Hypothalamus (tissue), 51 donors: ENCODE measurements at places on chromosomes 2 and 18.

- no peak for DNase-seq
Observed at GRCh38 chr2:85583667-85584353, 421 bp upstream of the VAMP5 start.

DNA sequence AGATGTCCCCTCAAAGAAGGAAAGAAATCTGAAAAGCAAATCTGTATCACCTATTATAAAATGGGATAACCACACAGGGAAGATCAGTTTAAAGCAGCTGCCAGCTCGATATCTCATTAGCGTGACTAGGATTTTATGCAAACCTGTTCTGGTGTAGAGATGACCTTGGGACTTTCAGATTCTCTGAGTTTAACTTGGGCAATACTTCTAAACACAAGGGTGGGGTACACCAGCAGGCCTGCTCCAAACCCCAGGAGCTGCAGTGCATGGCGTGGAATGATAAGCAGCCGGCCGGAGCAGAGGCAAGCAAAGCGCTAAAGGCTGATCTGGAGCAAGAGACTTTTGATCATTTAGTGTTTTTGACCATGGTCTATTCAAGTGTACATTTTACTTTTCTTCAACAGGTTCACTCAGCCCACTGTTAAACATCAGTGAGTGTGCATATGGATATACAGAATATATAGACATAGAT is 4.7 kb downstream of the SERTAD2 start:
- no peak for DNase-seq

DNA sequence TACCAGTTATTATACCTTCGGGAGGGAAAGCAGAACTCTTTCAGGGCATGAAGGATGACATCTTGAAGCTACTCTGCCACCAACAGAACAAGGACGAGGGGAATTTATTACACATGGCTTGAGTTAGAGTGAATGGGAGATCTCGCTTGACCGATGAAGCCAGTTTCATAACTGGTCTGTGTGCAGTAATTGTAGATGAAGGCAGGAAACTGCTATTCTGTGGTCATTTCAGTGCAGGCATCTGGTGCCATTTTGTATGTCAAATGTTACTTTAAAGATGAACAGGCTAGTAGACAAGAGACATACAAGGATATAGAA is 20.5 kb downstream of the GREB1 start:
- no peak for DNase-seq

DNA sequence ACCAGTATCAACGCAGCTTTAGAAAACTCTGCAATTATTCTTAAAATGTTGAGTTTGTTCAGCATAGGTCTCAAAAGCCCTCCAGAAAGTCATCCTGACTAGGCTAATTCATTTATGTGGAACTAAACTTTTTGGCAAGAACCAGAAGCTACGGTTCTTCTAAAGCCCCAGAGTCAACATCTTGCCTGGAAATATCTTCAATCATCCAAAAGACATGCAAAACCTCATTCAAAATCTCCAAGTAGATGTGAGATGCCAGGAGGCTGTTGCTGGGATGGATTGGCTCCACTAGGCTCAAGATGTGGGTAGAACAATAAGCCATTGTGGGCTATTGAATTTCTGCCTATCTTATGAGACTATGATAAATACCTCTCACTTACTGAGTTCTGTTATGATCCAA is 2.1 kb upstream of the SCG2 start:
- no peak for DNase-seq

GRCh38 chr2:72983500-72984161 is 66.3 kb downstream of the EMX1 start:
- no peak for DNase-seq

GRCh38 chr2:45923701-45924100 is 272.2 kb downstream of the PRKCE start:
- DNase-seq = no peak

DNA sequence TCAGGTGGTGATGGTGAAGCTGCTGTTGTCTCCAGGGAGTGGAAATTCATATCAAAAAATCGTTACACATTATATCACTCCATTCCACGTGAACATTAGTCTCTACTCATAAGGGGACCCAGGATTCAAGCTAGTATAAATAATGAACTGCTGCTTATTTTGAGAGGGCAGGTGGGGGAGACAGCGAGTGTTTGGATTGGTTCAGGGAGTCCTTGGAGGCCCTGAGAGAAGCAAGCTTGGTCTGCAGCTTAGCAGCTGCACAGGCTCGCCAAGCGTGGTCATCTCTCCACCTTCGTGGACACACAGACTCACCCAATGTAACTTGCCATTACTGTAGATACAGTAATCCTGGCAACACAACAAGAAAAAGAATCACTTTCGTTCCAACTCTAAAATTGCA is 177.6 kb downstream of the ZNF521 start:
- no peak for DNase-seq

- no peak for DNase-seq
Observed at GRCh38 chr2:26472821-26473655, 4.9 kb downstream of the OTOF start.

- no peak for DNase-seq
Observed at GRCh38 chr2:134927195-134927594, 8.6 kb downstream of the CCNT2 start.

DNA sequence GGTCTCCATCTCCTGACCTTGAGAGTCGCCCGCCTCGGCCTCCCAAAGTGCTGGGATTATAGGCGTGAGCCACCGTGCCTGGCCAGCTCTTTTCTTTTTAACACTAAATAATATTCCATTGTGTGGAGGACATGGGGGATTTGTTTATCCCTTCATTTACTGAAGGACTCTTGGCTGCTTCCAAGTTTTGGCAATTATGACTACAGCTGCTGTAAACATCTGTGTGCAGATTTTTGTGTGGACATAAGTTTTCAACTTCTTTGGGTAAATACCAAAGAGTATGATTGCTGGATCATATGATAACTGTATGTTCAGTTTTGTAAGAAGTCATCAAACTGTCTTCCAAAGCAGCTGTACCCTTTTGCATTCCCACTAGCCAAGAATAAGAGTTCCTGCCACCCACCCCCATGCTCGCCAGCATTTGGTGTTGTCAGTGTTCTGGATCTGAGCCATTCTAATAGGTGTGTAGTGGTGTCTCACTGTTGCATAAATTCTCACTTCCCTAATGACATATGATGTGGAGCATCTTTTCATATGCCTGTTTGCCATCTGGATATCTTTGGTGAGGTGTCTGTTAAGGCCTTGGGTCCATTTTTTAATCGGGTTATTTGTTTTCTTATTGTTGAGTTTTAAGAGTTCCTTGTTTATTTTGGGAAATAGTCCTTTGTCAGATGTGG is 52.2 kb downstream of the TNFRSF11A start:
- DNase-seq = no peak

- no peak for DNase-seq
Observed at GRCh38 chr2:172484253-172484652, 56.9 kb downstream of the ITGA6 start.

DNA sequence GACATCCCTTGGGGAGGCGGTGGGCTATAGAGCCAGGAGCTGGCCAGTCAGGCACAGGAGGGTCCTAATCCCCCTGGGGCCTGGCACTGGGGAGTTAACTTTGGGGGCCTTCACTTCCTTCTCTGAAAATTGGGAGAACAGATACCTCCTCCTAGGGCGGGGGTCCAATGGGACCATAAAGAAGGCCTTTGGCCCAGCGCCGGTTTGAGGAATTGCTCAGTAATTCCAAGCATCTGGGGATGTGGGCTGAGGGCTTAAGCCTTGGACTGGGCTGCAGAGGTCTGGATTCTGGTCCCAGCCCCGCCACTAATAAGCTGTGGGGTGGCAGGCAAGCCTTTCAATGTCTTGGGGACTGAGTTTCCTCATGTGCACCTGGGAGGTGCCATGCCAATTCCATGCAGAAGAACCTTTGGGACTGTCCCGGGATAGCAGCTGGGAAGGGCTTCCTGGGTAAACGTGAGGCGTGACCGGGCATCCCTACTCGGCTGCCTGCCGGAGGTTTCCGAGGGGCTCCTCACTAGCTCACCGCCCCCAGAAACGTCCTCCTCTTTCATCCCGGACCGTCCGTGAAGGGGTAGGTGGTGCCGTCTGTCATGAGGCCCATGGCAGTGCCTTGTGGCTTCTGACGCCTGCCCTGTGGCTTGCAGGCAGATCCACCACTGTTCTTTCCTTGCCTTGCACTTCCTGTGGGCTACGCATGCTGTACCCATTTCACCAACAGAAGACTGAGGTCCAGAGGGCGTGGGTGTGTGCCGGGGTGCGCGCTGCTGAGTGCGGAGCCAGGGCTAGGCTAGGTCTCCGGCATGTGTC is 67.4 kb upstream of the HPCAL1 start:
- no peak for DNase-seq

GRCh38 chr18:38368886-38369285 is 803.3 kb upstream of the CELF4 start:
- DNase-seq = no peak

DNA sequence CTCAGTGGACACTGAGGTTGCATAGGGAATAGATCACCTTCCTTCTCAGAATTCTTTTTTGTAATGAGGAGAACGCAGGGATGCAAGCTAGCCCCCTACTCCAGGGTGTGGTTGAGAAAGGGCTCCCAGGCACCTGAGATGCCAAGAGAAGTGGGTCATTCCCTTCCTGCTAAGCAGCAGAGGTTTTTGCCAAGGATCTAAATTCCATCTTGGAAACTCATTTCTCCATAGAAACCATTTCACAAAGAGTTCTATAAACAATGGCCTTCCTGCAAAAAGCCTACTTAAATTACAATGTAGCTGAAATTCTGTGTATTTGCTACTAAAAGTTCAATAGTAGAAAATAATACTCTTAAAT is 3.7 kb upstream of the PPP3R1 start:
- DNase-seq = no peak

GRCh38 chr2:197502201-197502600 is 2.0 kb downstream of the HSPE1 start:
- DNase-seq = no peak

- no peak for DNase-seq
Observed at GRCh38 chr2:16294791-16295190, 354.4 kb downstream of the MYCN start.

- DNase-seq = no peak
Observed at GRCh38 chr2:150147889-150148683, 339.4 kb downstream of the RND3 start.

DNA sequence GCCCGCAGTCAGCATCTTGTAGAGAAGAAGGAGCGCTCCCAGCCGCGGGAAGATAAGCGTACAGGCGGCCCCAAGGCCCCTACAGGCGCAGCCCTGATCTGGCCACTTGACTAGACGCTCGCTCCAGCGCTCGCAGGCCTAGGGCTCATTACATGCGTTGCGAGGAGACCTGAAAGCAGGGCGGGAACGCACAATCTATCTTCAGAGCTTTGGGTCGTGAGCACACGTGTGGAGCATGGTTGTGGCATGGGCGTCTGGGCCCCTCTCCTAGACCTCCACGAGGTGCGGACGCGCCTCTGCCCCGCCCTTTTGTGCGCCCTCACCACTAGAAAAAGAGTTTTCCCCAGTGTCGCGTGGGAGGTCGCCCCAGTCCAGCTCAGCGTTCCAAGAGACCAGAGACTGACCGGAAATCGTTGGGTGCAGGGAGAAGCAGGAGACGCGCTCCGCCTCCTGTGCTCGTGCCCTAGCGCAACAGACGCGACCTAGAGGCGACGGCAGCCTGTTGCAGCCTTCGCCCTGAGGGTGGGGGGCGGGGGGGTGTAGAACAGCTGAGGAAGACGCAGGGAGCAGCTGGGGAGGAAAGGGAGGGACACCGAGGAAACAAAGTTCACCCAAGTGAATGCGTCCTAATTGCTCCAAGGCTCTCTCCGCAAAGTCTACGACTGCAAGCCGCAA is 12.6 kb downstream of the NR4A2 start:
- DNase-seq = no peak

- DNase-seq = no peak
Observed at GRCh38 chr2:164542581-164543021, 78.7 kb downstream of the GRB14 start.

GRCh38 chr2:45331410-45331786 is 279.7 kb downstream of the SRBD1 start:
- DNase-seq = no peak

GRCh38 chr2:234032279-234032856 is 18.1 kb upstream of the SPP2 start:
- DNase-seq = no peak

GRCh38 chr2:2056531-2056930 is 274.5 kb downstream of the MYT1L start:
- no peak for DNase-seq

DNA sequence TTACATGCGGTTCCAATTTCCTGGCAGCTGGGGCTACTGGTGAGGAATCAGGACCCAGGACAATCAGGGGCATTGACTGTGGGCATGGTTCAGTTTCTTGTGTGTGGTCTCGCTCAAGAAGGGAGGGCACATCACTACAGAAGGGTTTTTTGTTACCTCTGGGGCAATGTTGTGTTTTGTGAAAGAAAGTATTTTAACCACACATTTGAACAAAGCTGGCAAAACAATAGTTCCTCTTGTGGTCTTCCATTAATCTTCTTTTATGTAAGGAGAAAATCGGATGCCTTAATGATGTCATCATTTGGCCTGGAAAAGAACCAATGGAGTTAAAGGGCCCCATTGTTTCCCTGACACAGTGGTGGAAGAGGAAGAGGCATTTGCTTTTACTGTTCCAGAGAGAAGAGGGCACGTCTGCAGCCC is 197.4 kb downstream of the SH3BP4 start:
- no peak for DNase-seq

DNA sequence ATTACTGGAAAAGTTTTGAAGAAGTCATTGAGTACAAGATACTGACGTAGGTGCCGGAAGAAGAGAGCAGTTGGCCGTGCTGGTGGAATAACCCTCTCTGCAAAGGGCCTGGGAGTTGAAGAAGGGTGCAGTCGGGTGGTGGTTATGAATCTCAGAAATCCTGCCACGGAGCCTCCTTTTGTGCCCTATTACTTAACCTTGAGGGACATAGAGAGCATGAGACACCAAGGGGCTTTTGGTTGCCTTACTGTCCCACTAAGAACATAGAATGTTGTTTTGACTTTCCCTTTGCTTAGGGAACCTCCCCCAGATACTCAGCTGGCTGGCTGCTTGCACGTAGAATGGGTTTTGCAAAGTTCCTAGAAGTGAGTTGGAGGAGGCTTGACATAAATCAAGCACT is 1.3 kb upstream of the CD28 start:
- no peak for DNase-seq

GRCh38 chr18:31204833-31205232 is 42.2 kb upstream of the DSC1 start:
- no peak for DNase-seq

DNA sequence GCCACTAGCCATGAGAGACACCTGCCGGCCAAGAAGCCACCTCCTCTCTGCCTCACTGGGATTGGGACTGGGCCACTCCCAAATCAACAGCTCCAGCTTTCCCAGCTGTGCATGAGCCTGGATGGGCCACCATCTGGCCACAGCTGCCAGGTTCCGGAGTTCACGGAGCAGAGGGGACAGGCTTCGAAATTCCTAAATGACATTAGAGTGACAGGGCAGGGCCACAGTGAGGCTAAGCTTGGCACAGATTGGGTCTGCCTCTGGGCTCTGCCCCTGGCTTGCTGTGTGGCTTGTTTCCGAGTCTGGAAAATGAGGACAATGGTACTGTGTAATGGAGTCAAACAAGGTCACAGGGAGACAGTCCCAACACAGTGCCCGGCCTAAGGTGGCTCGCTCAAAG is 6.5 kb downstream of the DIPK1C start:
- peak; percentile 19 for DNase-seq
